ENCODE measurements at places on chromosomes 7 and 10.

GRCh38 chr10:88385601-88386203, 197.4 kb downstream of the RNLS start:
- DNase-seq = no peak

GRCh38 chr7:128874140-128875031, 11.7 kb downstream of the ATP6V1F start:
- no peak for DNase-seq

DNA sequence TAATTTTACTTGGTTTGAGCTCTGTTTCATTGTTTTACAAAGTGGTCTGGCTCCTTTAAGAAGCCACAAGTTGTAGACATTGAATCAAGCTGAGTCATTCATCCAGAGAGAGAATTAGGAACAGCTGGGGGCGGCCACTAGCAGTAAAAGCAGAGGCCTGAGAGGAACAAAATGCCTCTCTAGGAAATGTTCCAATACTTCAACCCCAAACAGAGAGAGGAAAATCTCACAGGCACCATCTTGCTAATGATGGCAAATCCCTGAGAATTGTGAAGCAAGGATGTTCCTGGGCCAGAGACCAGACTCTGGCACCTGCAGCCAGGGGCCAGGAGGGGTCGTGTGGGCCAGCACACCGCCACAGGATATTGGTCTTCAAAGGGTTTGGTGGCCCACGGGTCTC, 26.5 kb upstream of the TRIL start:
- DNase-seq = peak; percentile 38

GRCh38 chr10:70856454-70856853, 31.9 kb downstream of the PCBD1 start:
- no peak for DNase-seq

DNA sequence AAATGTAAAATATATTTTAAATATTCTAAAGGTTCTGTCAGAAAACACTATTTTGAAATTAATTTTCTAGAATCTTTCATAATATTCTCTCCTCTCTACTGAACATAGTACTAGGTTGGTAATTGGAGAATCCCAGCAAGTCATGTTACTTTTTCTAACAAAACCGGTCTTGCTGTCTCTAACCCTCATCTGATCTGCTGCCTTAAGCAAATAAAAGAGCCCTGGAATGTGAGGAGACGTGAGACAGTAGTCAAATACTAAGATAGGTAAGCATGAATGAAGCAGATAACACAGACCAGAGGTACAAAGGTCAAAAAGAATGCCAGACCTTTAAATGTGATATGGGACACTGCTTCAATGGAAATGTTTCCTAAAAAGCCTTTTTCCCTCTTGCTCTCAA, 462.4 kb upstream of the NUPR2 start:
- no peak for DNase-seq

Data from SK-MEL-5 (cell line).